ENCODE measurements at places on chromosomes 13 and 19.

GRCh38 chr19:18417250-18418028 is 1.8 kb upstream of the SSBP4 start:
- DNase-seq, result no peak

- no peak for DNase-seq
Observed at GRCh38 chr13:109204657-109205056, 575.2 kb downstream of the MYO16 start.

- DNase-seq, result no peak
Observed at GRCh38 chr13:25218019-25218418, 45.9 kb upstream of the AMER2 start.

DNA sequence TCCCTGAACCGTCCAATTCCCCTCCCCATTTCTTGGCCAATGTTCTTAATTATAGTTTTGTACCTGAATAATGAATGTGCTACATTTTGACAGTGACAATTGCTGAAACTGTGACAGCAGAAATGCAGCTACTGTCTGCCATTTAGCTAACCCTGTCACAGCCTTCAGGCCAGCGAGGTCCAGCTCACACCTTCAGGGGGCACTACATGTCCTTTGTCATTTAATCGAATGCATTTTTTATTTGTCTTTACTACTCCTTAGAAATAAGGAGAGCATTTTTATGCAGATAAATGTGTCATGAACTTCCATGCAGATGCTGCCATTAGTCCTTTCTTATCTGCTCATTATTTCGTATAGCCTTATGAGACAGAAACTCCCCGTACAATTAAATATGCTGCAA is 159.9 kb downstream of the MZT1 start:
- DNase-seq, result no peak

DNA sequence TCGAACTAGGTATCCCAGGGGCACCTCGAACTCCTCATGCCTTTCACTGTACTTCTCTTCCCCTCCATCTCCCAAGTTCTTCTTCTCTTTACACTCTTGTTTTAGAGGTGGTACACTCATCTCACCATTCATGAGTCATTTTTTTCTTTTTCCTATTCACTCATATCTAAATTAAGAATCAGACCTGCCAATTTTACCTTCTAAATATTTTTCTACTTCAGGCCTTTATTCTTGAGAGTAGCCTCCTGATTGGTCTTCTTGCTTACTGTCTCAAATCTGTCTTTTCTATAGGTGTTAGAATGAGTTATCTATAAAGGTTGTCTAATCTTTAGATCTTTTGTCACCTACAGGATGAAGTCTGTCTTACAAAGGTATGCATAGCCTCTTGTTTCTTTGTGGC is 20.7 kb downstream of the TDRD3 start:
- DNase-seq, result no peak

DNA sequence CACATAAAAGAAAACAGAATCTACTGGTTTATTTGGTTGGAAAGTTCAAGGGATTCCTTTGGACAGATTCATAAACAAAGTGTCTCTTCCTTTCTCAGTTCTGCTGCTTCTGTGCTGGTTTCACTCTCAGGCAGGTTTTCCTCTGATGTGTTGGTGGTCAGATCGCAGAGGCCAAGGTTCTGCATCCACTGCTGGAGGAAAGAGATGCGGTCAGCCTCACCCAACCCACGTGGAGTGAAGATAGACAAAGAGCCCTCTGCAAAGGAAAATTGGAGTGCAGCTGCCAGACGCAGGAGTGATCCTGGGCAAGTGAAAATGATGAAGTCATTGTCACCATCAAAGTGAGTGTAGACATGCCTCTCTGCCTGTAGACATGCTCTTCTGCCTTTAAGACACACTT is 352.0 kb downstream of the TSHZ3 start:
- DNase-seq, result no peak

Data from activated CD4-positive, CD25-positive, alpha-beta regulatory T cell treated with anti-CD3 and anti-CD28 coated beads, Interleukin-2, amount 50 U/mL, for 16 hours (primary cell).